ENCODE measurements at places on chromosomes 1 and 21.

DNA sequence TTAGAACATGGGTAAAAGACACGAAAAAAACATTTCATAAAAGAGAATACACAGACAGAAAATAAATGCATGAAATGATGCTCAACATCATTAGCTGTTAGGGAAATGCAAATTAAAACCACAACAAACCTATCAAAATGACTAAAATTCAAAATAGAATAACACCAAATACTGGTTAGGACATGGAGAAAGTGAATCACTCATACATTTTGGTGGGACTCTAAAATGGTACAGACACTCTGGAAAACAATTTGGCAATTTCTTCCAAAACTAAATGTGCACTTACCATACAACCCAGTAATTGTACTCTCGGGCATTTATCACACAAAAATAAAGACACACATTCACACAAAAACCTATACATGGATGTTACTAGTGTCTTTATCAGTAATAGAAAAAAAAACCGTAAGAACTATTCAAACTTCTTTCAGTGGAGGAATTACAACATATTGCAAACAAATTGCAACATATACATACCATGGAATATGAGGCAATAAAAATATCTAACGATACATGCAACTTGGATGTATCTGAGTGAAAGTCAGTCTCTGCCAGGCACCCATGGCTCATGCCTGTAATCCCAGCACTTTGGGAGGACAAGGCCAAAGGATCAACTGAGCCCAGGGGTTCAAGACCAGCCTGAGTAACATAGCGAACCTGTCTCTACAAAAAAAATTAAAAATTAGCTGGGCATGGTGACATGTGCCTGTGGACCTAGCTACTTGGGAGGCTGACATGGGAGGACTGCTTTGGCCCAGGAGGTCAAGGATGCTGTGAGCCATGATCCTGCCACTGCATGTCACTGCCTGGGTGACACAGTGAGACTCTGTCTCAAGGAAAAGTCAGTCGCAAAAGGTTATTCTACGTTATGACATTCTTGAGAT is 19.6 kb downstream of the HSF2BP start:
- no peak for DNase-seq

DNA sequence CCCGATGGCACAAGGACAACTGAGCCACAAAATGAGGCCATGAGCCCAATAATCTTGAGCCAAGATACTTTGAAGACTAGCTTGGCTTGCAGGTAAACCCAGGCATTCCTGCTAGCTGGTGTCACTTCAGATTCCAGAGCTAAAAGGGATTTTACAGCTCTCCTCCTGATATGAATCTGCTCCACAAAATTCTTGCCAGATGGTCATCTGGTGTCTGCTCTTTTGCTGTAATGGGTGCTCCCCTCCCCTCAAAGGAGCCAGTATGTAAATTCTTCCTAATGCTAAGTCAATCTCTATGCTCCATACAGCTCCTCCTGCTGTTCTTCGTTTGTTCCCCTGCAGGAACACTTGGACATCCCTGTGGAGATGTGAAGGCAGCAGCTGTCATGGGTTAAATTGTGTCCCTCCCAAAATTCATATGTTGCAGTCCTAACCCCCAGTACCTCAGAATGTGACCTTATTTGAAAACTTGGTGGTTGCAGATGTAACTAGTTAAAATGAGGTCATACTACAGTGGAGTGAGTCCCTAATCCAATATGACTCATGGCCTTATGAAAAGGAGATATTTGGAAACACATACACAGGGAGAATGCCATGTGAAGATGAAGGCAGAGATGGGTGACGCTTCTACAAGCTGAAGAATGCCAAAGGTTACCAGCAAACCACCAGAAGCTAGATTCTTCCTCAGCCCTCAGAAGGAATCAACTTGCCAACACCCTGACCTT is 180.6 kb upstream of the PALMD start:
- no peak for DNase-seq

DNA sequence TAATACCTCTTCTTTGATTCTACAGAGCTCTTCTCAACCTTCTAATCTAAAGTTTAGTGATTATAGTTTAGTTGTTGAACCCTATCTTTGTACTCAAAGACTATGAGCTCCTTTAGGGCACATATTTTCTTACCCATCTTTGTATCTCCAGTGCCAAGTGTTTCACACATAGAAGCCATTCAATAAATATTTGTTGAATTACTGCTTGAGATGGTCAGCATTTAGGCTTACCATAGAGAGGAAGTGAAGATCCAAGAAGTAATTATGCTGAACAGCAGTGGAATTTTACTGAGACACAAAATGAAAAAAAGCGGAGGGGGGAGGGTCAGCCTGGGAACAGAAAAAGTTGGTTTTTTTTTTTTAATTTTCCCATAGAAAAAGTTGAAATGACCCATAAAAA is 21.9 kb downstream of the PIK3R3 start:
- no peak for DNase-seq

DNA sequence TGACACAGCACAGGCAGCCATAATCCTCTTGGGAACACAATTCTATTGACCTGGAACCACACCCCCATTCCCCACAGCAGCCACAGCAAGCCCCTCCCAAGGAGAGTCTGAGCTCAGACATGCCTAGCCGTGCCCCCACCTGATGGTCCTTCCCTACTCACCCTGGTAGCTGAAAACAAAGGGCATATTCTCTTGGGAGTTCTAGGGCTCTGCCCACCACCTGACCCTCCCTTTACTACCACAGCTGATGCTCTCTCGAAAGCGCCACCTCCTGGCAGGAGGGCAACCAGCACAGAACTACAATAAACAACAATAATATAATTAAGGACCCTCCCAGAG is 184.8 kb upstream of the COA6 start:
- no peak for DNase-seq

DNA sequence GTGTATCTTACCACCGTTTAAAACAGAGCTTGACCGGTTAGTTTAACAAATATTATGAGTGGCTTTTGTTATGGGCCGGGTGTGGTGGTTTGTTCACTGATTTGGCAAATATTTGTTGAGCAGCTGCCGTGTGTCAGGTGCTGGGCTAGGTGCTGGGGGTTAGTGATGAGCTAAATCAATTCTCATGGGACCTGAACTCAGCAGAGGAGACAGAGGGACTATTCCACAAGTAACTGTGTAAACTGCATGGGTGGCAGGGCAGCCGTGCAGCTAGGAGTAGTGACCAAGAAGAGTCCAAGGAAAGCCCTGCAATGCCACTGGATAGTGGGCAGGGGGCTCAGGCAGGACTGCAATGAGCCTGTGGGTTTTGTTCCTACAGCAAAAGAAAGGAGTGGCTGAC is 11.2 kb upstream of the C2CD2 start:
- no peak for DNase-seq

GRCh38 chr1:15803380-15803779 is 4.1 kb downstream of the UQCRHL start:
- no peak for DNase-seq

DNA sequence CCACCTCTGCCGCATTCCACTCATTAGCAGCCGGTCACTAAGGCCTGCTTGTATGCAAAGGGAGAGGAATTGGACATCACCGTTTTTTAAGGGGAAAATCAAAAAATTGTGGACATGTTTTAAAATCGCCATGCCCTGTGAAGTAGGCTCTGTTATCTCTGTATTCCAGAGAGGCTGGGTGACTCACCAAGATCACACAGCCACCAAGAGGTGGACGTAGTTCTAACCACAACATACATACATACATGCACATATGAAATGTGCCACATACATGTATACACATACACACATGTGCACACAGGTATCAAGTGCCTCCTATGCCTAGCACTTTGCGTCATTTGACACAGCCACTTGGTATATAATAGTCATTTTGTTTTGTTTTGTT is 16.0 kb upstream of the ZSCAN20 start:
- DNase-seq = no peak

- no peak for DNase-seq
Measured at GRCh38 chr1:39317111-39317510, 112.6 kb downstream of the MACF1 start.

DNA sequence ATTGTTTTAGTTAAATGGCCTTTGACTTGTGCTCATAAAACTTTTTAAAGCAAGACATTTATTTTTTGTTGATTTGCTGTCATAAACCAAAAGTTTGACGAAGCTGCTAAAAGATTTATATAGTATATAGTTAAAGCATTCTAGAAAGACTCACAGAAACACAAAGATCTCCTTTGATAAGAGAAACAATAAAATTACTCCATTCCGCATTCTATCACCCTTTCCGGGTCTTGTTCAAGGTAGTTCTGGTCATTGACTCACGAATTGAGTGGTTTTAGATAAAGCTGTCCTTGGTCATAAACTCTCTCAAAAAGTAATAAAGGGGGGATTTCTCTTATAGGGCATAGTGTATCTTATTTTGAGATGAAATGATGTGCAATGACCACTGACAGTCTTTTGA is 1010.5 kb upstream of the NCAM2 start:
- no peak for DNase-seq

- DNase-seq = no peak
Measured at GRCh38 chr1:45545553-45546310, 4.9 kb upstream of the AKR1A1 start.

- no peak for DNase-seq
Measured at GRCh38 chr1:86035101-86035500, 121.5 kb downstream of the COL24A1 start.

- DNase-seq = no peak
Measured at GRCh38 chr1:208374391-208374941, 130.3 kb upstream of the PLXNA2 start.

DNA sequence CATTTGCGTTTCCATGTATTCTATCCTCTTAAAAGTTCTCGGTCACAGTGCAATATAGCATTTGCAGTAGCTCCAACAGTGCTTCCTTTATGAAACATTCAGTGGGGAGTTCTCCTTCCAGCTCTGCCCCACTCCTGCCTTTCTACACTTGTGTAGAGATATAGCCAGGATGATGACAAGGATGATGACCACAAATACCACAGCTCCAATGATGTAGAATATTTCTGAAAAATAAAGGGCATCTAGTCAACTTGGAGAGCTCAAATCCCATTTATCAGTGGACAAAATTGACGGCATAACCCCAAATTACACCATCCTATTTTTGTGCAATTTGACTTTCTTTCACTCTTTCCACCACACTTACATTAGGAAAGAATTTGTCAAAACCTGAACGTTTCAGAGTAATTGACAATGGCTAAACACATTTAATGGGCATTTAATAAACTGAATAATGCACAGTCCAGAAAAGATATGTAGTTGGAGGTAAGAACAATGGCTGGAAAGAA is 11.1 kb downstream of the F3 start:
- no peak for DNase-seq

DNA sequence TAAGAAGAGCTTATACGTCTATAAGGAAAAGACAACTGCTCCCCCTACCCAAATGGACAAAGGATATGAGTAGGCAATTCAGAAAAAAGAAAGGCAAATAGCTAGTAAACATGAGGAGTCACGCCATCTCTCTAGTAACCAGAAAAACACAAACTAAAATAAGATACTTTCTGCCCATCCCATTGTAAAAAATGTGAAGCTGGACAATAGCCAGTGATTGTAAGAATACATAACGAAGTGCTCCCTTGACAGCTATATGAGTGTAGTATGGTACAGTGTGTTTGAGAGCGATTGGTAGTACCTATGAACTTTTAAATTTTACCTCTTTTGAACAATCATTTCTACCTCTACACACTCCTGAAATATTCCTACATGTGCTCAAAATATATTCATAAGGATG is 7.5 kb upstream of the GJA8 start:
- DNase-seq = no peak

DNA sequence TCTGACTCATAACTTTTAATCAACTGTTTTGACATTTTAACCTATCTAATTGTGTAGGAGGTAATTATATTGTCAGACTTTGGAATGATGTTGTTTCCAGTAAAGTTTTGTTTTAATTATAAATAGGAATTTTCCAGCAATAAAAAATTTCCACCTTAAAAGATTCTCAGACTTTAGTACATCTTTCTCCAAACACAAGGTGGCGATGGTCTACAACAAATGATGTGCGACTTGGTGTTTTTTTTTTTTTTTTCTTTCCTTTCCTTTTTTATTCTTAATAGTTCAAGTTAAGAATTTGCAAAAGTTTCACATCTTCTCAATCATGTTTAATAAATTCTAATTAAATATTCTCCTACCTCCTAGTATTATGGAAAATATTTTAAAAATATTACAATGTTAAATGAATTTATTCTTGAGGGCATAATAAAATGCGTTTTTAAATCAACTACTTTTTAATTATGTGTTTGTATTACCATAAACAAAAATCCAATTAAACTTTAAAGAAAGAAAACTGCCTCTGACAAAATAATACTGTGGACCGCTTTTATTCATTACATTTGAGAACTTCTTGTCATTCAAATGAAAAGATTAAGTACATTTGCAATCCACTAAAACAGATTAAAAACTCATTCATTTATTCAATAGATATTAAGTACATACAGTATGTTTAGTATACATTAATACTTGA is 4.4 kb upstream of the ADAMTS1 start:
- DNase-seq = no peak

- DNase-seq = no peak
Measured at GRCh38 chr1:11333631-11334030, 60.6 kb downstream of the UBIAD1 start.

GRCh38 chr1:74468982-74469603 is 43.3 kb downstream of the LRRC53 start:
- no peak for DNase-seq

- no peak for DNase-seq
Measured at GRCh38 chr1:7089497-7089896, 304.2 kb downstream of the CAMTA1 start.

DNA sequence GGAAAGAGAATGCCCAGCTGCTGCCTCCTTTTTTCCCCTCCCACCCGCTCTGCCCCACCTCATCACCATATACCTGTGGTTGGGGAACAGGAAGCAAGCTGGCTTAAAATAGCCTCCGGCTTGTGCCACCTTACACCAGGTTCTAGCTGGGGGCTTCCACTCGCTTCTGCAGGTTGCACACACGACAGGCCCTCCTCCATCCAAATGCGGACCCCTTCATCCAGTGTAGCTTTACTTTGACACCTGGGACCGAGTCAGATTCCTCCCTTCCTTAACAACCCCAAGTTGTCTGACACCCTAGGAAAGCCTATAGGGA is 14.6 kb downstream of the BLACAT1 start:
- DNase-seq = no peak

DNA sequence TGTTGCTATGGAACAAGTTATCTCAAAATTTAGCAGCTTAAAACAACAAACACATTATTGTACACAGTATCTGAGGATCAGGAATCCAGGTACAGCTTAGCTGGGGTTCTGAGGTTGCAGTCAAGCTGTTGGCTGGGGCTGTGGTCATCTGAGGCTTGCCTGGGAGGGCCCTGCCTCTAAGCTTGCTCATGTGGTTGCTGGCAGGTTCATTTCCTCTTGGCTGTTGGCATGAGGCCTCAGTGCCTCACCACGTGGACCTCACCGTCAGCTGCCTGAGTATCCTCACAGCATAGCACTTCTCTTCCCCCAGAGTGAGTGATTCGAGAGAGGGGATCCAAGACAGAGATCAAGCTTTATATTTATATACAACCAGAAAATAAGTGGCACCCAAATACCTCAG is 18.6 kb downstream of the NTPCR start:
- DNase-seq = no peak

DNA sequence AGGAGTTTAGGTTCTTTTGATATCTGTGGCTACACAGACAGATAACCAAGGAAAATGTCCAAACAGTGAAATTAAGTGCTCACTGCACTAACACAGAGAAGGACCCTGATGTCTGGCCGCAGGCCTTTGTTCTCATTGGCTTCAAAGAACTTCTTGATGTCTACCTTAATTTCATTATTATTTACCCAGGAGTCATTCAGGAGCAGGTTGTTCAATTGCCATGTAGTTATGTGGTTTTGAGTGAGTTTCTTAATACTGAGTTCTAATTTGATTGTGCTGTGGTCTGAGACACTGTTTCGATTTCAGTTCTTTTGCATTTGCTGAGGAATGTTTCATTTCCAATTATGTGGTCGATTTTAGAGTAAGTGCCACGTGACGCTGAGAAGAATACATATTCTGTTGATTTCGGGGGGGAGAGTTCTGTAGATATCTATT is 15.2 kb upstream of the LGALS8 start:
- no peak for DNase-seq
